ENCODE measurements at places on chromosomes 7 and 10. TPM values are rescaled to one million over a fixed set of nuclear protein-coding genes. Genes with fewer than 3 reads are reported as not detected.

GNGT1 gene
- total RNA-seq: not detected

RP9 gene
- total RNA-seq: 11.9 TPM

SPRN gene
- total RNA-seq: not detected

PHYHIPL gene
- total RNA-seq: not detected

ZPBP gene
- total RNA-seq: not detected

MEOX2 gene
- 21.9 TPM for total RNA-seq

AQP1 gene
- total RNA-seq: 1,132 TPM

DNA sequence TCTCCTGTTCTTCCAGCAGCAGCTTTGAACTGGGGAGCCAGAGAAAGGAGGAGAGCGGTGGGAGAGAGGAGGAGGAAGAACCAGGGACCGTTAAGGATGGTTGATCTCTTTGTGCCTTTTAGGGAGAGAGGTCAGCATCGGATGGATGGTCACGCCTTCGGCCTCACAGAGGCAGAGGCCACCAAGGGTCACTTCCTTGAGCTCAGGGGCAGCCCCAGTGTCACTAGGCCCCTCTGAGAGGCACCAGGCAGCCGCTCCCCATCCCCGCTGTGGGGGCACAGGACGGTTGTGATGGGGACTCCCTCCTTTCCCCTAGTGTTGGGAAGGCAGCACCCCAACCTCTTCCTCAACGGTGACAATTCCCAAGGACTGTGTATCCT is 121.4 kb downstream of the DNAJB6 start:
- H3K27me3 ChIP-seq: peaks cover 6% of the 10 kb centered on the region
- H3K4me1 ChIP-seq: no peaks in the 10 kb centered on the region
- H3K4me3 ChIP-seq: no peak overlapping the region
- H3K27ac ChIP-seq: no peak overlapping the region

DNA sequence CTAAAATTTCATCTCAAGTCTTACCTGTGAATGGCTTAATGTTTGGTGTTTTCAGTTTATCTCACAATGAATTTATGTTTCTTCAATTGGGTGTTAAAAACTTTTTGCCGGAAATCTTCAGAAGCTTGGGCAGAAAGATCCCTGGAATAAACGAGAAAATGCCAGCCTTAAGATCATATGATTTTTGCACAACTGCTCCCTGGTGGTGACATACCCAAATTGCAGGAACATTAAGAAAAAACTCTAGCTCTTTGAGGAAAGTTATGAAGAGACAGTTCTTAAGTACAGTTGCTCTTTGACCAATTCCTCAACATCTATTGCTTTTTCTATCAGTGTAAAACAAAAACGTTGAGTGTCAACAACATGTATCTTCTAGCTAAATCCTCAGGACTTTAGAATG is 48.2 kb upstream of the CREB5 start:
- H3K27ac ChIP-seq: no peak overlapping the region
- no peaks in the 10 kb centered on the region for H3K36me3 ChIP-seq
- H3K27me3 ChIP-seq: no peaks in the 10 kb centered on the region
- H3K4me1 ChIP-seq: no peaks in the 10 kb centered on the region
- no peak for DNase-seq
- H3K4me3 ChIP-seq: no peak overlapping the region

DNA sequence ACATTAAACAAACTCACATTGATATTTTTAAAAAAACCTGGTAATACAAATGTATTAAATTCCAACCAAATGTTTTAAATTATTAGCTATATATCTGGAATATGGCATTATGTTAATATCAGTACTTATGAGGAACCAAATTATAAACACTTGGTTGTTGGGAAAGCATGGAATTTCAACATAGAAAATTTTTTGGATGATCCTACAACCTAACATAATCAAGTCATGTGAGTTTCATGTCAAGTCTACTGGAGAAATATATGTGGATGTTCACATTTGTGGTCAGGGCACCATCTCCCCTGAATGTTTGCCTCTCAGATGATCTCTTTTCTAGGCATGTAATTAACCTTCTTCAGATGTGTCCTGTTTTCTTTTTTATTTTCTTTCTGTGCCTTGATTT is 5.2 kb upstream of the POT1 start:
- DNase-seq: no peak
- no peaks in the 10 kb centered on the region for H3K36me3 ChIP-seq
- no peaks in the 10 kb centered on the region for H3K4me1 ChIP-seq
- no peak overlapping the region for H3K27ac ChIP-seq

DNA sequence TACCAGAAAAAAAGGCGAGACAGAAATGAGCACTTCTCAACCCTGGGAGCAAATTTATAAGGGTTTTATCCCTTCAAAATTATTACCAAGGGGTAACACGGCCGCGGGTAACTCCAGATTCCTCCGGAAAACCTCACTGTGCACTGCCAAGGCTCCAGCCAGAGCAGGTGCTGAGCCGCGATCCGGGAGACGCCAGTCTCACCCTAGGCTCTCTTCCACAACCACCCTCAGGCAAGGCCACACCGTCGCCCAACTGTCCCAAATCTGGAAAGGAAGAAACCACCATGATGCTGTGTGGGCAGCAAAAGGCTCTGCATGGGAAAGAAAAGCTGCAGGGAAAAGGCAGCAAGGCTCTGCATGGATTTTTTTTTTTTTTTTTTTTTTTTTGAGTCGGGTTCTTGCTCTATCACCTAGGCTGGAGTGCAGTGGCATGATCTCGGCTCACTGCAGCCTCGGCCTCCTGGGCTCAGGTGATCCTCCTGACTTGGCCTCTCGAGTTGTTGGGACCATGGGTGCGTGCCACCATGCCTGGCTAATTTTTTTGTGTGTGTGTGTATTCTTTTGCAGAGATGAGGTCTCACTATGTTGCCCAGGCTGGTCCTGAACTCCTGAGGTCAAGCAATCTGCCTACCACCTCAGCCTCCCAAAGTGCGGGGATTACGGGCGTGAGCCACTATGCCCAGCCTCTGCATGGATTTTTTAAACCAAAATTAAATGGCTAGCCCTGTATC is 39.0 kb downstream of the MAD1L1 start:
- no peaks in the 10 kb centered on the region for H3K4me1 ChIP-seq
- no peaks in the 10 kb centered on the region for H3K27me3 ChIP-seq
- H3K27ac ChIP-seq: no peak overlapping the region

GRCh38 chr7:121484089-121484763 is 88.1 kb upstream of the FAM3C start:
- no peak overlapping the region for H3K27ac ChIP-seq
- H3K4me3 ChIP-seq: no peak overlapping the region
- no peaks in the 10 kb centered on the region for H3K27me3 ChIP-seq

DNA sequence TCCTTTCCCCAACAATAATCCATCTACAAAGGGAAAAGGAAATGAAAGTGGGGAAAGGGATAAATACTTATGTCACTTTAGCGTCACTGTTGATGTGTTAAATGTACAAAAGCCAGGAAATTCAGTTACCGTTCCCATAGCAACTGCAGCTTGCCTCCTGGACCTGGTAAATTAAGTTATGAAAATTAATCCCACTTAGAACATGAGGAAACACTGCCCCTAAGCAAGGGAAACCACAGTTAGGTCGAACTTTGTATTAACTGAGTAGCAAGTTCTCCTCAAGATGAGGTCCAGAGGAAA is 338.2 kb upstream of the AOAH start:
- H3K27ac ChIP-seq: no peak overlapping the region
- H3K36me3 ChIP-seq: no peaks in the 10 kb centered on the region
- no peaks in the 10 kb centered on the region for H3K4me1 ChIP-seq

GRCh38 chr7:30260246-30260768 is 24.1 kb upstream of the ZNRF2 start:
- no peaks in the 10 kb centered on the region for H3K27me3 ChIP-seq
- no peaks in the 10 kb centered on the region for H3K4me1 ChIP-seq
- H3K27ac ChIP-seq: no peak overlapping the region
- DNase-seq: no peak
- no peak overlapping the region for H3K4me3 ChIP-seq
- H3K36me3 ChIP-seq: no peaks in the 10 kb centered on the region

- peak overlapping the region; percentile 49 for H3K4me3 ChIP-seq
- H3K36me3 ChIP-seq: no peaks in the 10 kb centered on the region
- peaks cover 45% of the 10 kb centered on the region for H3K27me3 ChIP-seq
Measured at GRCh38 chr7:45922810-45923209, 1.7 kb upstream of the IGFBP3 start.
